ENCODE measurements at places on chromosomes 13 and 19. TPM values are rescaled to one million over a fixed set of nuclear protein-coding genes. Genes with fewer than 3 reads are reported as not detected.

The RB1 gene
- 28.5 TPM for total RNA-seq

The ANGPTL4 gene
- 8.5 TPM for total RNA-seq

The C19orf38 gene
- 0.51 TPM for total RNA-seq

The SIAH3 gene
- not detected for total RNA-seq

The APLP1 gene
- 21.4 TPM for total RNA-seq

The PSPN gene
- total RNA-seq, result 1.3 TPM

The CD37 gene
- 8.0 TPM for total RNA-seq

The ATP1A3 gene
- 237 TPM for total RNA-seq

The PBX4 gene
- total RNA-seq, result not detected

The ATP4B gene
- total RNA-seq, result not detected

All from right cardiac atrium (tissue), 5 donors.